CD4-positive, CD25-positive, alpha-beta regulatory T cell (primary cell): ENCODE measurements at places on chromosomes 11 and 22.
A peak's percentile ranks its signal among the peaks of the same experiment; 100 is the strongest.

DNA sequence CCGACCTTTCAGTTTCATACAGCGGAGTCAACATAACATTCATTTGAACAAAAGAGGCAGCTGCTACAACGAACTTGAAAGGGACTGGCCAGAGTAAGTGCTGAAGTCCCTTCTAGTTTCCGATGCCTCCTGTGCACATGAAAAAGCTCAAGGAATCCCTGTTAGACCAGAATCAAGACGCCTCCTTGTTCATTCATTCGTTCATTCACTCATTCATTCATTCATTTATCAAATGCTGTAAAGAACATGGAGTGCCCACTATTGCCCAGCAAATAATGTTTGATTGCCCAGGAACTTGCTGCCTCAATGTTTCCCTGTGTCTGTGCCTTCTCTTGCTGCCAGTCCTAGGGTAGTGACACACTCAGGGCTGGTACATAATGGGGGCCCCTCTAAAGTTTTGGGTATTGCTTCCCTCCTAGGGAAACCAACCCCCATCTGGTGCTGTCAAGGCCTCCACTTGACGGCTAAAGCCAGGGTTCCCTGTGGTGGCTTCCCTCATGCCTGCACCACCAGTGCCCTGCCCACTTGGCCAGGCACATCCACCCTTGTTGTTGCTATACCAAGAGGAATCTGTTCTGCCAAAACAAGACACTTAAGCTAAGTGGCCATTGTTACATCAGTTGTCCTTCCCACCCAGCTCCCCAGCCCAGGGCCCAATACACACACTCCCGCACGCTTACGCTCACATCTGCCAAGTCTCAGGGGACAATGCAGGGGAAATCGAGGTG lies 3.8 kb downstream of the TMPRSS13 start:
- no peak for DNase-seq

- DNase-seq = peak; percentile 38
Measured at GRCh38 chr22:29470159-29470855, 9.7 kb upstream of the NEFH start.

GRCh38 chr11:85182441-85183387 lies 444.4 kb downstream of the DLG2 start:
- DNase-seq = no peak

DNA sequence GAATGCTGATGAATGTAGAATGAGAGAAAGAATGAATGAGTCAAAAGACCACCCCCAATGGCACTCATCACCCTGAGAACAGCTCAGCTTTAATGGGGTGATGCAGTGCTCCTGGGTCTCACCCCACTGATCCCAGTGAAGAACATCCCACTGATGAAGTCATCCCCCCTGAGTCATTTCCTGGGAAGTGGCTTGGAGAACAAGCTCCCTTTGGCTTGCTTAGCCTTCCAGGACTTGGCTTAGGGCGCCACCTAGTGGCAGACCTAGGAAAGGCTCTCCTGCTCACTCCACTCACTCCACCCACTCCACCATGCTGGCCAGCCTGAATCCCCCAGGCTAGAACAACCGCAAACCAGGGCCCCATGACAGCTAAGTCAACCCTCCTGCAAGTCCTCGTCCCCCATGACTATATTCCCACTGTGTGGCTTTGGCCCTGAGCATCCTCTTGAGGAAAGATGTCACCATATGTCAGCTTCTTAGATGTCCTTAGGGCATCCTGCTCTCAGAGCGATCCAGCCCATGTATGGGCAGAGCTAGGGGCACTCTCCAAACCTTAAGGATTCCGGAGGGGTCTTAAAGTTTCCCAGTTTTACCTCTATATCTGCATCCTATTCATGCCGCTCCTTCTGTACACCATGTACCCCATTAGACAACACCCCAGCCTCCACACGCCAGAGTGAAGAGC lies 17.8 kb upstream of the TMPRSS13 start:
- DNase-seq = peak; percentile 80

GRCh38 chr11:111446404-111447111 lies 65.6 kb downstream of the BTG4 start:
- peak; percentile 96 for DNase-seq

GRCh38 chr11:120131941-120132644 lies 5.8 kb downstream of the TRIM29 start:
- DNase-seq = no peak

DNA sequence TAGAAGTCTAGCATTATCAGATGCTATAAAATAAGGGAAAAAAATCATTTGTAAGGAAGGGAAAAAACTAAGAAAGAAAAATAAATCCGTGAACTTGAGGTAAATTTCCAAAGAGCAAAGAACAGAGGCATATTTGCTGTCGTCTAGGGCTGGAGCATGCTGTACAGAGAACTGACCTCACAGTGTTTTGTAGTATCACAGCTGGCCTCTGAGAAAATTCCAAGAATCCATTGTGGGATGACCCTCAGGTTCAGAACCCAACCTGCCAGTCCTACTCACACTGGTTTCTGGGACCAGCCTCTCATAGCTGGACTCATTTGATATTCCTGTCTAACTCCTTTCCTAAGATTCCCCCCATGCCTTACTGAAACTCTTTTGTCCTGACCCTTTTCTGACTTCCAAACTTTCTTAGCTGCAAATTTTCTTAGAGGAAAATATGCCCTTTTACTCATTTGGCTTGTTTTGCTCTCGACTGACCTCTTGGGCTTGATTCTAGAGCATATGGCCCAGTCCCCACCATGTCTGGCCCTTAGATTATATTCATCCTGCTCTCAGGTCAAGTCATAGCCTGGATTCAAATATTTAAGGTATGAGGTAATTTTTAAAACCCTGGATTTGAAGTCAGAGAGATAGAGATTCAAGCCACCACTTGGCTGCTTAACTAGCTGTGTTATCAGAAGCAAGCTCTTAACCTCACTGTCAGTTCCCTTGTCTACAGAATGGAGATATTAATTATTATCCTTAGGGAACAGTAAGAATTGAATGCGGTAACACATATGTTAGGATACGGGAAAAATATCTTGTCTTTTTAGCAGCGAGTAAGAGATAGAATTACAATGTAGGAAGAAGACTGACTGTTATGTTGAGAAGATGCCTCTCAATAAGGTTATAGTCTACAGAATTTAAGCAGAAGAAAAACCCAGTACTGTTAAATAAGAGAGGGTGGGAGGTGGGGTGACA lies 89.7 kb upstream of the KCNA4 start:
- DNase-seq = no peak

DNA sequence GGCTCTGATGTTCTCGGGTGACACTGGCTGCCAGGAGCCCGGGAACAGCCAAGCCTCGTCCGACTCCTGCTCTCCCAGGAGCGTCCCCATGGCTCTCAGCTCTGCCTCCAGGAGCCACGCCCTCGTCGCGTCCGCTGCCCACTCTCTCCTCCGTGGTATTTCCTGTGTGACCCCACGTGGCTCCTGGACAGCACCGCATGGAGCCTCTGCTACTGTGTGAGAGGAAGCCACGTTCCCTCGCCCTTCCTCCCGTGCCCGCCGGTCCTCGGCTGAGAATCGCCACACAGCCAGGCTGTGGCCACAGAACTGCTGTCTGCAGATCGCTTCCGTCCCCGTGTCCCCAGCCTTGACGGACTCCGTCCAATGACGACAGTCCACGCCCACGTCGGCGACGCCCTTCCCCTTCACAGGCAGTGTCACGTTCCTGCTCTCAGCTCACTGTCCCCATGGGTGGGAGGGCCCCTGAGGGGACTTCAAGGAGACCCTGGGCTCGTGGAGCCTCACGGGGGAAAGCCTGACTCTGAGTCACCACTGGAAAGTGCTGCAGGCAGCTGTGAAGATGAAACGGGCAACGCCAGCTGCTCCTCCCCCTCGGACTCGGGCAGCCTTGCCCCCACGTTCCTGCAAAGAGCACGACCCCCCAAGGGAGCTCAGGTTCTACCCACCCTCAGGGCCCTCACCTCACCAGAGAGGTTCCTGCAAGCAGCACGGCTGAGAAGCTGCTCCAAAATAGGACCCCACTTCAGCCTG lies 458.5 kb downstream of the BRD1 start:
- no peak for DNase-seq

DNA sequence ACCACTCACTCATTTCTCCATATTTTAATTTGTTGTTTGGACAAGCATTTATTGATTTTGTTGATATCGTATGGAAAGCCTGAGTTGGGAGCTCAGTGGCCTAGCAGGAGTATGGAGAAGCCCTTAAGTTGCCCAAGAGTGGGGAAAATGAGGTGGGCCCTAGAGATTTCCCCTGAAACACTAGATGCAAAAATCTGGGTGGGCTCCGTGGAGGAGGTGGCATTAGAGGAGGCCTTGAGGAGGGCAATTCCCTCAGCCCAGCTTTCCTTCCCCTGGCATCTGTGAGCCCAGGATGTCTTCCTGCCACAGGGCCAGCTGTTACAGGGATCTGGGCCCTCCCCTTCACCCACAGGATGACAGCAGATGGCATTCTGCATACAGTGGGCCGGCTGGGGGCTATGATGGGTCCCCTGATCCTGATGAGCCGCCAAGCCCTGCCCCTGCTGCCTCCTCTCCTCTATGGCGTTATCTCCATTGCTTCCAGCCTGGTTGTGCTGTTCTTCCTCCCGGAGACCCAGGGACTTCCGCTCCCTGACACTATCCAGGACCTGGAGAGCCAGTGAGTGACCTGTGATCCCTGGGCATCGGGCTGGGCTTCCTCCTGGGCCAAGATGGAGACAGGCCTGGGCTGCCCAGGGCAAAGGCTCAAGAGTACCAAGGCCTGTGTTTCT lies 21.6 kb upstream of the SLC22A12 start:
- no peak for DNase-seq

GRCh38 chr22:50734343-50734771 lies 3.6 kb upstream of the ACR start:
- no peak for DNase-seq

DNA sequence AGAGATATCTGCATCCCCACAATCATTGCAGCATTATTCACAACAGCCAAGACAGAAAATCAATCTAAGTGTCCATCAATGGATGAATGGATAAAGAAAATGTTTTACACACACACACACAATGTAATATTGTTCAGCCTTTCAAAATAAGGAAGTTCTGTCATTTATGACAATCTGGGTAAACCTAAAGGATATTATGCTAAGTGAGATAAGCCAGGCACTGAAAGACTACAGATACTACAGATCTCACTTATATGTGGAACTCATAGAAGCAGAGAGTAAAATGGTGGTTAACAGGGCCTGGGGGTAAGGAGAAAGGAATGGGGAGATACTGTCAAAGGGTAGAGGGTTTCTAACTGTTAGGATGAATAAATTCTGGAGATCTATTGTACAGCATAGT lies 36.0 kb upstream of the EED start:
- no peak for DNase-seq

DNA sequence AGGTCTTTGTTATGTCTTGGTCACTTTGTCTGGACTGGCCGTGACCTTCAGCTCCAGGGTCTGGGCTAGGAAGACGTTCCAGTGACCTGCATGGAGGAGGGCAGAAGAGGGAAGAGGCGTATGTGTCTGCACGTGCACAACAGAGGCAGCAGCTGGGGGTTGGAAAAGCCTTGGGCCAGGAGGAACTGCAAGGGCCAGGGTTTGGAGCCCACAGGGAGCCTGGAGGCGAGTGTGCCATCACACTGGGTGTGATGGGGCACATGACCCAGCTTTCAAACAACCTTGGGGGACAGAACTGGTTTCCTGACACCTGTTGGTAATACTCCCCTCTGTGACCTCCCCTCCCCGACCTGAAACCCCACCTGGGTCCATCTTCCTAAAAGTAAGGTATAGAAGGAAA lies 34.7 kb downstream of the CHRDL2 start:
- DNase-seq = no peak

- DNase-seq = no peak
Measured at GRCh38 chr11:30936491-30936890, 350.3 kb upstream of the MPPED2 start.

DNA sequence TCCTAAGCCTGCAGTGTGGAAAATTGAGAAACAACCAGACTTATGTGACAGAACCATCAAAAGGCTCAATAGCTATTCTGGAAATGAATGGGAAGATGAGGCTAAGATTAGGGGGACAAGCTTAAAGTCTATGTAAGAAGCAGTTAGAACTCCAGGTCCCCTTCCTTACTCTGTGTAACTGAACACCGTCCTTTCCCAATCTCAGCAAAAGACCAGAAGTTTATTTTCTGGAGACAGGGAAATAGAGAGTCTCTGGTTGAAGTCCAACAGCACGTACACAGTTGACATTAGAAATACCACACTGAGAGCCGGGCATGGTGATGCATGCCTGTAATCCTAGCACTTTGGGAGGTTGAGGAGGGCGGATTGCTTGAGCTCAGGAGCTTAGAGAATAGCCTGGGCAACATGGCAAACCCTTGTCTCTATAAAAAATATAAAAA lies 93.9 kb downstream of the CD44 start:
- no peak for DNase-seq

GRCh38 chr11:82229341-82229740 lies 504.3 kb downstream of the FAM181B start:
- DNase-seq = no peak

GRCh38 chr11:76629116-76629852 lies 41.3 kb downstream of the LRRC32 start:
- peak; percentile 77 for DNase-seq

- no peak for DNase-seq
Measured at GRCh38 chr11:15835788-15836411, 520.4 kb downstream of the SOX6 start.
